Renal cortex interstitium (tissue), 15 donors: ENCODE measurements at places on chromosomes 3 and 15.

DNA sequence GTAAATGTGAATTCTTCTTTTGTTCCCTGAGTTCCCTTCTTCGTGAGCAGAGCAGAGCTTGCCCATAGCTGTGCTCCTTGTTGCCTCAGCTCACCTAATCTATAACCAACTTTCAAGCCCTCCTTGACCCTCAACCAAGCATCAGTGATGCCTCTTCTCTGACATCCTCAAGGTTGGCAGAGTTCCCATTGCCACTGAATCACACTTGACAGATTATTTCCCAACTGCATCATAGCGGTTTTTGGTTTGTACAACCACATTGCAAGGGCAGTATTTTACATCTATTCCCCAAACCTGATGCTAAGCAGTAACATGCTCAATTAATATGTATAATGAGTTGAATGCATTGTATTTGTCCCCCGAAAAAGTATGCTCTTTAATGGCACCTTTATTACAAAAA lies 133.0 kb upstream of the SNTN start:
- DNase-seq, result no peak

- DNase-seq, result peak; percentile 16
Measured at GRCh38 chr15:47773143-47773542, 55.8 kb downstream of the SEMA6D start.

GRCh38 chr15:64653757-64654156 lies 121.6 kb downstream of the RBPMS2 start:
- DNase-seq, result no peak

DNA sequence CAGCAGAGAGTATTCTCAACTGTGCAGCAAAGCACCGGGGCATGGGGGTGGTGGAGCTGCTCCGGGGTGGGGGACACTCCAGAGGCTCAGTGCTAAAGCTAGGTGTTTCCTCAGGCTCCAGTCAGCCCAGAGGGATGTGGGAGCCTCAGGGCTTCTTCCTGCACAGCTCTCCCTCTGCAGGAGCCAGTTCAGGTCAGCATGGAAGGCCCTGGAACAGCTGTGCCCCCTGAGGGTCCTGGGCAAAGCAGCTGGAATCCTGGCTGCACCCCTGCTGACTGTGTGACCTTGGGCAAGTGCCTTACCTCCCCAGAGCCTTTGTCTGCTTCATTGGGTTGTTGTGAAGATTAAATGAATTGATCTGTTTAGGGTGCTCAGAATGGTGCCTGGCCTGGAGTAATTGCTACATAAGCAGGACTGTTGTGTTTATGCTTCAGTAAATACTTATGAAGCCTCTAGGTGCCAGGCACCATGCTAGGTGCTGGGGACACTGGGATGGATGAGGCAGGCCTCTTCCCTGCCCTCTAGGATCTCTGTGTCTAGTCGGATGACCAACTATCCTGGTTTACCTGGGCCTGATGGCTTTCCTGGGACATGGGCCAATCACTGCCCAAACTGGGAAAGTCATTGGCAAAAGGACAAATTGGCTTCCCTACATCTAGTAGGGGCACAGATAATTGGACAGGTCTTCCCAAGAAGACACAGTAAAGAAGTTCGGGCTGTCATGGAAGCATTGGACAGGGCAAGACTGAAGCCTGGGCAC lies 64.2 kb upstream of the LCTL start:
- DNase-seq, result no peak
